Stimulated activated CD8-positive, alpha-beta memory T cell treated with anti-CD3 and anti-CD28 coated beads, Interleukin-4, amount 100 ng/mL, for 24 hours (primary cell): ENCODE measurements at places on chromosomes 11 and 22.

DNA sequence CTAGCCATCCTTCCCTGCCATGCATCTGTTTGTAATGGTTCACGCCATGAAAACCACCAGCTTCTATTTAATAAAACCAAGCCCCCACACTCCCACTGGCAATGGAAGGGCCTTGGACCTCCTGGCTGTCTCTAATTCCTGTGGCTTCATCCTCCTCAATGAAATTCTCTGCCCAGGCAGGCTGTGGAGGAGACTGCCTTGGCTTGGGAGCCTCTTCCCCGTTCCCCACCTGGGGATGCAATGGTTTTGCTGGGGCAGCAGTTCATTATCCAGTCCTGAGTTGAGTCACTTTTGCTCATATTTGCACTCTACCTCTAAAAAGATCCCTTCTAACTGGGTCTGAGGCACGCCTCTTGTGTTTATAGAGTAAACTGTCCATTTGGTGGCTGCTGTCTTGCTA lies 515.8 kb downstream of the NTM start:
- no peak for DNase-seq

DNA sequence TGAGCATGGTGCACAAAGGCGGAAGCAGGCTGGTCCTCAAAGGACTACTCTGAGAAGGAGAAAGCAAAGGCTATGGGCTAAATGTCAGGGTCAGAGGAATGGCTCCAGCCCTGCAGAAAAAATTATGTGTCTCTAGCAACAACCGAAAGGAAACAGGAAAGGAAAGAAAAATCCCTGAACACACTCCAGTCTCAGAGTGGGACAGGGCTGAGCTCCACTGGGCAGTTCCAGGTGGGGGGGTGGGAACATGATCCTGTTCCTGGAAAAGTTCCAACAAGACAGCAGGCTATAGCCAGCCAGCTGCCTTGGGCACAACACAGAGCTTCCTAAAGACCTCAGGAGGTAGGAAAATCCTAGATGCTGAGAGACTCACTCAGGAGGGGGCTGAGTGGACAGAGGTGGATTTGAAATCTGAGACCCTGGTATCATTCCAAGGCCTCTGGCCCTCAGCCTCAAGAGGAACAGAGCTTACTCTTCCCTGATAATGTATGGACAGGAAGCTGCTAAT lies 1088.2 kb downstream of the TBC1D22A start:
- no peak for DNase-seq

DNA sequence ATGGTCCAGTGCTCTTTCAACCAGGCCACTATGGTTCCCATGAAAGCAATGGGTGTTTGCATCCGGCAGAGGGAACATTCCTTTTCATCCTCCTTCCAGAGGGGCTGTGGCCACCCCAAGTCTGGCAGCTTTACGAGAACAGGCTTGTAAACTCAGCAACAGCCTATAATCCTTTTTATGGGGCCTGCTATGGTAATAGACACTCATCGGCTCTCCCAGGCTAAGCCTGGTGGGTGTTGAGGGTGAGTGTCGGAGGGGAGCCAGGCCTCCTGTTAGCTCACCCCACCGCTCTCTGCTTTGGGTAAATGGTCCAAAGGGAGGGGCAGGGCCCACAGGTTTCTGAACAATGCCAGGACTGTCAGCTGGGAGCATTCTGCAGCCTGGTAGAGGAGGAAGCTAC lies 111.6 kb upstream of the CD82 start:
- DNase-seq, result no peak

GRCh38 chr22:32407936-32408335 lies 4.1 kb downstream of the RTCB start:
- no peak for DNase-seq

DNA sequence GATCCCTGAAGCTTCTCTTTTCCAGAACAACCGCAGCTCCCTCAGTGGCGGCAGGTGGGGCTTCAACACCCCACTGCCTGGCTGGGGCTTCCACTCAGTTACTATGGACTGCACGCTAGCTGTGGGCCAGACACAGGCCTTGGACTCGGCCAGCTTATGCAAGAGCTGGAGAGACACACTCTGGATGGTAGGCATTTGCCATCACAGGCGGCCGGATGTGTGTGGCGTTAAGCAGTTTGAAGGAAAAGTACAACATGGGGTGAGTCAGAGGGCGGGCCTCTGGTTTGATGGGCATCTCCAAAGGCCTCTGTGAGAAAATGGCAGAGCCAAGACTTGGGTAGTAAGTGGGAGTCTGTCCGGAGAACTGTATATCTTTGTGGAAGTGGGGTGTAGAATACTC lies 17.6 kb downstream of the KCNJ4 start:
- DNase-seq, result no peak

GRCh38 chr11:117026593-117027330 lies 71.5 kb downstream of the SIK3 start:
- DNase-seq, result no peak

GRCh38 chr11:2077061-2077802 lies 62.0 kb downstream of the IGF2 start:
- DNase-seq, result no peak

- no peak for DNase-seq
Observed at GRCh38 chr22:44954149-44954548, 55.7 kb downstream of the PHF21B start.

- DNase-seq, result no peak
Observed at GRCh38 chr22:27842201-27842600, 40.6 kb upstream of the MN1 start.

- peak; percentile 52 for DNase-seq
Observed at GRCh38 chr11:44611687-44612434, 46.4 kb downstream of the CD82 start.

DNA sequence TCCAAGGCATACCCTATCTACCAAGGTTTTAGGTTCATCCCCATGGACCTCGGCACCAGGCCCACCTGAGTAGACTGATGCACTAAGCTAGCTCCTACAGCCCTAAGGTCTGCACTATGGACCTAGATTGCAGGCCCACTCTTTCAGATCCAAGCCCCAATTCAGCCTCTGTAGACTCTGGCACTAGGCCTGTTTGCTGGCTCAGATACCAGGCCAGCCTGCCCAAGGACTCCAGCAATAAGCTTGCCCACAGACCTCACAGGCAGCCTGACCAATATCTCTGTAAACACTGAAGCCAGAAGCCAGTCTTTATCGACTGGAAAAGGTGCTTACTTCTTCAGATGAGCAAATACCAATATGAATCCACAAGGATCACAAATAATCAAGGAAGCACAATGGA lies 411.3 kb downstream of the INSC start:
- DNase-seq, result no peak

- no peak for DNase-seq
Observed at GRCh38 chr11:45232341-45233080, 53.6 kb downstream of the SYT13 start.

- no peak for DNase-seq
Observed at GRCh38 chr11:75591966-75592365, 29.9 kb downstream of the SERPINH1 start.

DNA sequence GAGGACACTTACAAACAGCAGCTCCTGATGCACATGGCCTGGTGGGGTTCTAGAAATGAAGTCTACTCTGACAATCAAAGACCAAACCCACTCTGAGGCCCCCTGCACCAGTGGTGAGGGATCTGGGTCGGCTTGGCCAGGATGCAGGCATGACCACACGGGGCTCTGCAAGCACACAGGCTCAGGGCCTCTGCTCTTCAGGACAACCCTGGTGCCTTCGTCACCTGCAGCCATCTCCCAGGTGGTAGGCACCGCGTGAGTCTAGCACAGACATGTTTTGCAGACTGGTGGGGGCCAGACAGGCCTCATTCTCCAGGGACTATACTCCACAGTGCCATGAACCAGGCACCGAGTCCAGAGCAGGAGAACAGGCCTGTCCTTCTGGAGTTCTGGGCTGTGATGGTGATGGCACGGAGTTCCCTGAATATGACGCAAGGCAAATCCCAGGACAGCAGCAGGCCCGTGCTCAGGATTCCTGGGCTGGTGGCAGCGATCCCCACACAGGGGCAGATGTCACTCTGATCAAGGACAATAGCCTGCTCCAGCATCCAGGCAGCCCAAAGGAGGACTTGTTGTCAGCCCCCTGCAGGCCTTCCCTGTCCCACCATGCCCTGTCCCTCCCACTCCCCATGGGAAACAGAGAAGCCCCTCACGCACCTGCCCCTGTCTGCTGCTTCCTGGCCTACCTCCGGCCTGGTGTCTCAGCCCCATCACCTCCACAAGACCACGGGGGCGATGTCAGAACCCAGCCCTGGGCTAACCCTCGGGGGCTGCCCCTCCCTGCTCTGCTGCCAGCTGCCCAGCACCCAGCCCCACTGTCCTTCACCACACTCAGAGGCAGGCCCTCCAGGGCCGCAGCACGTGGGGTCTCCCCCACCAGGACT lies 36.1 kb downstream of the GNB1L start:
- DNase-seq, result no peak

DNA sequence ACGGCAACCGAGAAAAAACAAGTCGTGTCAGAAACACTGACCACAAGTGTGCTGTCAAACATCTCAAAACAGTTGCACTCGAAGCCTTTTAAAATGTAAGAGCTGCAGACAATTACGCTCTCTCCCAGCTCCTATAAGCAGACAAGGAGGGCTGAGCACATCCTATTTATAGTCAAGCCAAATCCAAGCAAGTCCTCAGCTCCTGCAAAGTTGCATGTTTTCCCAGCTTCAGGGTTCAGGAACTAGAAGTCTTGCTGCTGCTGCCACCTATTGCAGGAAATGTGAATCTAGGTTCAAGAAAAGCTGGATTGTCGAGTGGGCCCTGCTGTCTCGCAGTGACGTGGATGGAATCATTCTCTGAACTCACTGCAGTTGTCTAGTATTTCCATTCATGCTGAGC lies 15.5 kb downstream of the EFCAB6 start:
- DNase-seq, result no peak

- peak; percentile 32 for DNase-seq
Observed at GRCh38 chr22:38953577-38954413, 3.6 kb upstream of the APOBEC3A start.

DNA sequence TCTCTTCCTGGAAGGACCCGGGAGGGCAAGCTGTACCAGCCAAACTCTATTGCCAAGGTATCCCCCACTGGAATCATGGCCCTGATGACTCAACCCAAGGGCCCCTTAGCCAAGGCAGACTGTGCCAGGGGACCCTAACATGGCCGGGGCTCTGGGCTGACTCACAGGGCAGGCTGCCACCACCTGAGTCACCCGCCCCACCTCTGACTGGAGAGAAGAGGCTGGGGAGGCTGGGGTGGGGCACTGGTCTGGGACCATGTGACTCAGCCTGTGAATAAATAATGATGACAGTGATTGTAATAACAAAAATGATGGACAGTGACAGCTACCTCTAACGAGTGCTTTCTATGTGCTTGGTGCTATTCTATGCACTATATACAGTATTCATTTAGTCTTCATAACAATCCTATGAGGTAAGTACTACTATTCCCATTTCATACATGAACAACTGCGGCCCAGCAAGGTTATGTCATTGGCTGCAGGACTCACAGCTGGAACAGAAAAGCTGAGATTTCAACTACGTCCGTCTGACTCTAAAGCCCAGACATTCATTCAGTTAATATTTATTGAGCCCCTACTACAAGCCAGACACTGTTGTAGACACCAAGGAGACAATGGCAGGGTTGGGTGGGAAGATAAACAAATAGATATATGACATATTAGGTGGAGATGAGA lies 84.2 kb downstream of the FBXO7 start:
- DNase-seq, result no peak

- DNase-seq, result no peak
Observed at GRCh38 chr11:78239781-78240180, 51.1 kb downstream of the USP35 start.

DNA sequence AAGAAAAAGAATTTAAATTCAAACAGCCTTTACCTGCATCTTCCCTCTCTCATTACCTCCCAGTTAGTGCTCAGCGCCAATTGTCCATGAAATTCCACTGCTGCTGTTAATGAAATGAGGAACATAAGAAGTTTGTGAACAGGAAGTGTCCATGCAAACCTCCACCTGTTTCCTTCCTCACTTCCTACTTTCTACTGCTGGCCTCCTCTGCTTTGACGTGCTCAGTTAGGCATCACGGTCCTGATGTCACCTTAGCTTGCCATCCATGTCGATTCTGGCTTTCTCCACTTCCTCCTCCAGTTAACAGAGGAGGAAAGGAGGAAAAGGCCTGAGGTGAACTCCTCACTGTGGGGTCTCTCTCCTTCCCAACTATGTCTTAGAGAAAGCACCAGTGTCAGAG lies 26.9 kb upstream of the HTR3A start:
- DNase-seq, result no peak

GRCh38 chr22:23243006-23243573 lies 62.8 kb downstream of the BCR start:
- DNase-seq, result peak; percentile 42

GRCh38 chr11:94766713-94767206 lies 1.4 kb upstream of the AMOTL1 start:
- no peak for DNase-seq

GRCh38 chr22:17884893-17885292 lies 110.6 kb upstream of the BID start:
- no peak for DNase-seq

DNA sequence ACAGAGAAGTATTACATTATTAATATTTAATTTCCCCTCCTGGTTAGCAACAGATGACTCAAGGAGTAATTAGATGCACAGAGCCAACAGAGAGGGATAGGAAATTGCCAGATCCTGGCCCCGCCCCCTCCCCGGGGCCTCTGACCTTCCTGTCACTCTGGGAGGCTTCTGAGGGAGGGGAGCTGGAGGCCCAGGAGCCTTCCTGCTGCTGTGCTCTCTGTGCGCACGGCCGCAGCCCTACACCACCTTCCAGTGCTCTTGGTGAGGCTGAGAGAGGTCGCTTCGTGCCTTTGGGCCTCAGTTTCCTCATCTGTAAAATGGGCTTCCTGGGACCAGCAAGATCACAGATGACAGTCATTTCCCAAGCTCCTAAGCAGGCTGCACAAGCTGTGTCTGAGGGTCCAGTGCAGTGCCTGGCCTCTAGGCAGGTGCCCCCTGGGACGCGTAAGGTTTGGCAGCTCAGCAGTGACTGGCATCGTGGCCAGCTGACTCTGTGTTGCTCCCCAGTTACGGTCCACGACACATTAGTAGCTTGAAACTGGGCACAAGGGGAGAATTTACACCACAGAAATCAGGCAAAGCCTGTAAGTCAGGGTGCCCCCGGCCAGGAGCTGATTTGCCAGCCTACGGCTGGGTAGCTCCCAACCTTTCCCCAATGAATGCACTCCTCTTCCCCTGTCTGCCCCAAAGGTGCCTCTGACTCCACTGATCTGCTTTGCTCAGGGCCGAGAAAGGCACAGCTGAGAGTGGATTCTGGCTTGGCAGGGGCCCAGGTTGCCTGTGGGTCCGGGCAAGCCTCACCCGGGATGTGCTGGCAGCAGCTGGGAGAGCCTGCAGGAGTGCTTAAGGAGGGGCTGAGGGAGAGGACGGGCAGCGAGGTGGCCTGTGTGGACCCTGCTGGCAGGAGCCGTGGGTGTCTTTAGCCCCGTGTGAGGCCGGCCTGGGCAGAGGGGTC lies 2.3 kb downstream of the ADORA2A start:
- peak; percentile 60 for DNase-seq
